ENCODE measurements at places on chromosomes 16 and 17.

- DNase-seq: no peak
Measured at GRCh38 chr17:73288534-73289302, 23.1 kb downstream of the CDC42EP4 start.

GRCh38 chr16:55698946-55699345, 43.2 kb downstream of the SLC6A2 start:
- no peak for DNase-seq

DNA sequence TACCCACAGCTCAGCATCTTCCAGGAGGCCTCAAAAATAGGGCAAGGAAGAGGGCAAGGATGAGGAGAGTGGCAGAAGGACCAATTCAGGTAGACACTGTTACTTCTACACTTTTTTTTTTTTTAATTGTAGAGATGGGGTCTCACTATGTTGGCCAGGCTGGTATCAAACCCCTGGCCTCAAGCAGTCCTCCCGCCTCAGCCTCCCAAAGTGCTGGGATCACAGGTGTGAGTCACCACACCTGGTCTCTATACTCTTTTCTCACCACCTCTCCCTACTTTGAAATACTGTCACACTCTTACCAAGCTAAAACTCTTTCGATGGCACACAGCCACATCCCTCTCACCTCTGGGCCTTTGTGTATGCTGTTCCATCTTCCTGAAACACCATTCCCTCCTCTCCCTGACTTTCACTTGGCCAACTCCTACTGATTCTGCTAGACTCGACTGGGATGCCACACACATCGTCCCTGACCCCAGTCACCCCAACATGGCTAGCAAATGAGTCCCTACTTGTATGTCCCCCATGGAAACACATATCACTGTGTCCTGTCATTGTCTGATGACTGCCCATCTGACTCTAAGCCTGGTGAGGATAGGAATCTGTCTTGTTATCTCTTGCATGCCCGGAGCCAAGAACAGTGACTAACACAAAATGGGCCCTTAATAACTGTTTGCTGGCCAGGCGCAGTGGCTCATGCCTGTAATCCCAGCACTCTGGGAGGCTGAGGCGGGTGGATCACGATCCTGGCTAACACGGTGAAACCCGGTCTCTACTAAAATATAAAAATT, 7.2 kb upstream of the SLC43A2 start:
- DNase-seq: no peak

DNA sequence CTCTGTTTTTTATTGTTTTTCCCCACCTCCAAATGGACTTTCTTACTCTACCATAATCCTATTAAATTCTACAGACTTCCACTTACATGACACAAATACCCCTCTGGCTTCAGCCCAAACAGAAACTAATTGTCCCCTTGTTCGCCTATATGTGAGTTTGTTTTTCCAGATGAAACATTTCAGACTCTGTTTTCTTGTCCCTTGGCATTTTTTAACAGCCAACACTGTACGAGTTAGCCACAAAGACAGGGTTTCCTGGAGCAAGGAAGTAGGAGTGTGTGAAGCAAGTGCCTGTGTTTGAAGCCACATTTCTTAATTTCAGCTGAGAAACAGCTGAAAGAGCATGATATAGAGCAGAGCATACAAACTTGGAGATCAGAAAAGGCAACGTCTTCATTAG, 382.2 kb upstream of the CDH5 start:
- no peak for DNase-seq

DNA sequence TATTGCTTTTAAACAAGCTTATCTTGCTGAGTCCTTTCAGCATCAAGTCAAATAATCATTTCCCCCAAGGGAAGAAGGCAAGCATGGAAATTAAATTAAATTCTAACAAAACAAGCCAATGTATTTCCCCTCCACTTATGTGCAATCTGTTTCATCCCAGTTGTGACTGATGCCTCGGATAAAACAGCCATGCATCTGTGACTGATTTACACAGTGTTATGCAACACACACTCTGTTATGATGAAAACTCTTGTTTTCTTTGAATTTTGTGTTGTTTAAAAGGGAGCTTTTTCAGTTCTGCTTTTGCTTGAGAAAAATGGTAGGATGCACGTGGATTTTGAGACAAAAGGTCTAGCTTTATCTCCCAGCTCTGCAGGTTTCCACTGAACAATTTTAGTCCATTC, 32.6 kb downstream of the TMEM100 start:
- DNase-seq: no peak

DNA sequence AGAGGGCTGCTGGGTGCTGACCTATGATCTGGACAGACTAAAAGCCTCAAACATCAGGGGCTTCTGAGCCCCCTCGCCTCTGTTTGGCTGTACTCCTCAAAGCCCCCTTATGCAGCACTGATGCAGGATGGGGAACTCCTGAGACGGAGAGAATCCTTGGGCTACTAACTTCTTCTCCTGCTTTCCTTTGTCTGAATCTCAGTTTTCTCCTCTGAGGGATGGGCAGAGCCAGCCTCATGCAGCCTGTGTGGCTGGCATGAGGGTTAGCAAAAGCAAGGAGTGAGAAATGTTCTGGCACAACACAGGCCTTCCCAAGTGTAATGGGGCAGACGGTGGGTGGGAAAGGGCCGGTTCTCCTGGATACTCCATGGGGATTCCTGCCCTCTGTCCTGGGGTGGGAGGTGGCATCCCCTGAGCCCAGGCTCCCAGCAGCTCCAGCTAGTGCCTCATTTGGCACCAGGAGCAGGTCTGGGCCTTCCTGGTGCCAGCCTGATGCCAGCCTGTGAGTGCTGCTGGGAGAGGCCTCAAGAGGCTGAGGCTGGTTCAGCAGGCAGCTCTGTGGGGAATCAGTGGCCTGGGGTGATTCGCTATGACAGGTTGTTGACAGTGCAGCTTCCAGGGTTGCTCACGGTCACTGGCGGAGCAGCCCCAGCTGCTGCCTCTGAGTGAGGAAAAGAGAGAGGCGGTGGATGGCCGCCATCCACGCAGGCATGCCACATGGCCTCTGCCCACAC, 4.0 kb upstream of the BRD7 start:
- DNase-seq: no peak

GRCh38 chr16:9903-10665, 43.3 kb downstream of the POLR3K start:
- DNase-seq: no peak

DNA sequence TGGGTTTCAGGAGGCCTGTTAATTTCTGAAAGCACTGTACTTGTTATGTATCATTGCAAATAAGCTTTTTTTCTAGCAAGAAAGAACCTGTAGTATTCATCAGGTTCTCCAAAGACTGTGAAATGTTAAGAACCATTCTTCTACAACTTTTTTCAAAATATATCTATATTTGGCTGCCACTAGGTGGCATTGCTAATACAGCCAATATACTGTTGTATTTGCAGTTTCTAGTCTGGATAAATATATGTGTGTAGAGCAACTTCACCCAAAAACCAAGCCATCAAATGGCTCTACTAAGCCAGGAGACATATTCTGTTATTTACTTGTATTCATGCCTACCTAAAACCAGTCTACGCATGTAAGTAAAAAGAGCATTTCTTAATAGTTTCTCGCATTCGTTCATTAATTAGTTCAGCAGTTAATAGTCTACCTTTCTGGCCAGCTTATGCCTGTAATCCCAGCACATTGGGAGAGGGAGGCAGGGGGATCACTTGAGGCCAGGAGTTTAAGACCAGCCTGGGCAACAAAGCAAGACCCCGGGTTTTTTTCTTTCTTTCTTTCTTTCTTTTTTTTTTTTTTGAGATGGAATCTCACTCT, 39.5 kb downstream of the VMP1 start:
- DNase-seq: peak; percentile 46

GRCh38 chr16:4677390-4677789, 16.0 kb upstream of the NUDT16L1 start:
- DNase-seq: no peak

GRCh38 chr16:27164352-27164751, 39.0 kb upstream of the KDM8 start:
- no peak for DNase-seq

DNA sequence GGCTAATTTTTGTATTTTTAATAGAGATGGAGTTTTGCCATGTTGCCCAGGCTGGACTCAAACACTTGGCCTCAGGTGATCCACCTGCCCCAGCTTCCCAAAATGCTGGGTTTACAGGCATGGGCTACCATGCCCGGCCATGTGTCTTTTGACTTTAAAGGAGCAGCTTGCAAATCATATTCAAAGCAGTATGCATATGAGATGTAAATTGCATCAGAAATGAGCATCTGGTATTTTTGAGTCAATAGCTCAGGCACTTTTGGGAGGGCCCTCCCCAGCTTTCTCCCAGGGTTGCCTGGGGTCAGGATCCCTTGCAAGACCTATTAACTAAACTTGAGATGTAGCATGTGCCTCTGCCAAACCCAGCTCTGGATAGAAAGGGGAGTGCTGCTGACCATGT, 21.5 kb downstream of the EPOP start:
- no peak for DNase-seq

All from activated CD4-positive, alpha-beta T cell treated with anti-CD3 and anti-CD28 coated beads, Interleukin-2, amount 10 ng/mL, durations not matched to agents 7 days and 5 days (primary cell).